Osteoblast (primary cell): ENCODE measurements at places on chromosomes 7 and 10.

DNA sequence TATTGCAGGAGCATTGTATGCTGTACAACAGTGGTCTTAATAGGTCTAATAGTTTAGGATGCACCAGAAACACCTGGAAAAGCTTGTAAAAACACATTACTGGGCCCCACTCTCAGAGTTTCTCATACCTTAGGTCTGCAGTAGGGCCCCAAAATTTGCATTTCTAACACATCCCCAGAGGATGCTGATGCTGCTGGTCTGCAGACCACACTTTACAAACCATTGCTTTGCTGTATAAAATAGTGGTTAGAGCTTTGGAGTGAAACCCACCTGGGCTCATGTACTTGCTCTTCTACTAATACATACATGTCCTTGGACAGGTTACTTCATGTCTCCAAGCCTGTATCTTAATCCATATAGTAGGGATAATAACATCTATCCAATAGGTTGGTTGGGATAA, 279.7 kb downstream of the GRM8 start:
- no peak for DNase-seq

GRCh38 chr10:74123081-74123480, 27.5 kb downstream of the AP3M1 start:
- DNase-seq = no peak

- no peak for DNase-seq
Measured at GRCh38 chr10:31001740-31002139, 29.9 kb downstream of the ZNF438 start.

DNA sequence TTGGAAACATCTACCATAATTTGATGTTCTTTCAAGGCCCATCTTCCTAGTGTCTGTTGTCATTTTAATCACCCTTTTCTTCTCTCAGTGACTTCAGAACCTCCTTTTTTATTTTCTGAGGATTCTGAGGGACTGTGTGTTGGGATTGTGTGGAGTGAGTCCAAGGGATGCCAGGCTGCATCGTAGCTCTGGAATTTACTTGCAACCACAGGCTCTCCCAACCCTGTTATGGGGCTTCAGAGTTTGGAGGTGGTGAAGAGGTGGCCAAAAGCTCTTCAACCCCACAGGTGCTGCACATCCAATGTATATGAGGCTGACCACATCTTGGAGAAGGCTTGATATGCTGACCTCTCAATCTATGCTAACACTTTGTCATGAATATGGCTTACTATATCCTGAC, 79.5 kb upstream of the GPR141 start:
- DNase-seq = no peak

GRCh38 chr7:41777894-41778596, 75.2 kb upstream of the INHBA start:
- DNase-seq = no peak

DNA sequence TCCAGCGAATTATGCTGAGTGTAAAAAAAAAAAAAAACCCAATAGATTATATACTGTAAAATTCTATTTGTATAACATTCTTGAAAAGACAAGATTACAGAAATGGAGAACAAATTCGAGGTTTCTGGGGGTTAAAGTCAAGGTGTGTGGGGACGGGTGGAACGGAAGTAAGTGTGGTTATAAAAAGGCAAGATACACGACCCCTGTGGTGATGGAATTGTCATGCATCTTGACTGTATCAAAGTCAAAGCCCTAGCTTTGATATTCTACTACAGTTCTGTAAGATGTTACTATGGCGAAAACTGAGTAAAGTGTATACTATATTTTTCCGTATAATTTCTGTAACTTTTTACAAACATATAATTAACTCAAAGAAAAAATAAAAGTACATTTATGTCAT, 718.2 kb upstream of the PCDH15 start:
- DNase-seq = no peak

GRCh38 chr7:381211-382042, 91.5 kb downstream of the FOXL3 start:
- DNase-seq = peak; percentile 69

DNA sequence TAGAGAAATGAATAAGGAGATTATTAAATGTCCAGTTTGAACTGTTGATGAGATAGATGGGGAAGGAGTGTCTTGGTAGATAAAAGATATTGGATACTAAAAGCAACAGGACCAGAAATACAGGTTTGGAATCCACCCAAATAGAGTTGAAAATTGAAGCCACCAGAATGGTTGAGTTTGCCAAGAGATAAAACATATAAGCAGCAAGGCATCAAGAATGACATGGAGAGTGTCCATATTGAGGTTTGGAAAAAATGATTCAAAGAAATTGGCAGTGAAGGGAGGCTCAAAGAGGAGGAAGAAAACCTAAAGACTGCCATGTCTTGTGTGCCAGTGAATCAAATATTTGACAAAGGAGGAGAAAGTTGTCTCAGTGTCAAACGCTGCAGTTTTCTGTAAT, 24.2 kb downstream of the CFAP69 start:
- no peak for DNase-seq

- DNase-seq = no peak
Measured at GRCh38 chr10:112362833-112363232, 11.1 kb upstream of the ACSL5 start.

DNA sequence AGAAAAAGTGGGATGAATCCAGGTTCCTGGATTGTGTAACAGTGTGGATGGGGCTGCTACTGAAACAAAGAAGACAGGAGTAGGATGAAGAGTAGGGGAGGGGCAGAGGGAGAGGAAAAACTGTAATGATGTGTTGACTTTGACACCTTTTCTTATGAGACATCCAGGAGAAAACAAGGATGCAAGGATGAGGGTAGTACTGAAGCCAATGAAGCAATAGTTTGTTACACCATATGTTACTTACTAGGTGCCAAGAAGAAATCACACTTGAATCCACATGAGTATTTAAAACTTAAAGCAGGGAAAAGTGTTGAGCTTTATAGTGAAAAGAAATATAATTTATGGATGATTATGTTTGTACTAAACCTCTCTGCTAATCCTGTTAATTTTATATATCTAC, 420.6 kb downstream of the ARL4A start:
- DNase-seq = peak; percentile 81

GRCh38 chr7:103993551-103993950, 4.1 kb upstream of the RELN start:
- no peak for DNase-seq

- DNase-seq = no peak
Measured at GRCh38 chr7:37259319-37259821, 189.3 kb downstream of the ELMO1 start.

DNA sequence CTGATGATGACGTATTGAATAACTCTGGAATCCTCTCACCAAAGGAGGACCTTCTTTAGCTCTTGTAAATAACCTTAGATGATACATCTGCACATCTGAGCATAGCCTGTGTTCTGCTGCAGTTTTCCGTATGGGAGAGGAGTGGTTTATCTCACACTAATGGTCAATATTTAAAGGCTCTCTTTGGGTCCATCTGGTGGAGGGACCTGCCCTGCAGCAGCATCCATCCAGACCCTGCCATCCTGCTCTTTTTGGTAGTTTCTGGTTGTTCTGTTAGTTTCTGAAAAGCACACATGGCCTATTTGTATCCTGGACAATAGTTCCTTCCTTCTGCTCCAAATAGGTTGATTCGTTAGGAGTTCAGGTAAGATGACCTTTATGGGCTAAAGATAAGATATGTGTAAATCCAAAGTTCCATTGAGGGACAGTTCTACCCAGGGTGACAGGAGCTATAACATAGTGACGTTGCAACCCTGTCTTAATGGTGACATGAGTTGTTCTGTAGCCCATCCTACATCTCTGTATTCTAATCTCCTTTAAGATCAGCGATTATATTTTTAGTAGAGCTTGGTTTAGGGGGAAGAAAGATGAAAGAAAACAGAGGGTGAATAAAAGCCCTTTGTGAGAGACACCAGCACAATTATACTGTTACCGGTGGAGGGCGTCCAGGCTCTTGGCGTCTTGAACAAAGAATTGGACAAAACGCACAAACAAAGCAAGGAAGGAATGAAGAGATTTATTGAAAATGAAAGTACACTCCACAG, 60.0 kb upstream of the KLF14 start:
- DNase-seq = no peak

DNA sequence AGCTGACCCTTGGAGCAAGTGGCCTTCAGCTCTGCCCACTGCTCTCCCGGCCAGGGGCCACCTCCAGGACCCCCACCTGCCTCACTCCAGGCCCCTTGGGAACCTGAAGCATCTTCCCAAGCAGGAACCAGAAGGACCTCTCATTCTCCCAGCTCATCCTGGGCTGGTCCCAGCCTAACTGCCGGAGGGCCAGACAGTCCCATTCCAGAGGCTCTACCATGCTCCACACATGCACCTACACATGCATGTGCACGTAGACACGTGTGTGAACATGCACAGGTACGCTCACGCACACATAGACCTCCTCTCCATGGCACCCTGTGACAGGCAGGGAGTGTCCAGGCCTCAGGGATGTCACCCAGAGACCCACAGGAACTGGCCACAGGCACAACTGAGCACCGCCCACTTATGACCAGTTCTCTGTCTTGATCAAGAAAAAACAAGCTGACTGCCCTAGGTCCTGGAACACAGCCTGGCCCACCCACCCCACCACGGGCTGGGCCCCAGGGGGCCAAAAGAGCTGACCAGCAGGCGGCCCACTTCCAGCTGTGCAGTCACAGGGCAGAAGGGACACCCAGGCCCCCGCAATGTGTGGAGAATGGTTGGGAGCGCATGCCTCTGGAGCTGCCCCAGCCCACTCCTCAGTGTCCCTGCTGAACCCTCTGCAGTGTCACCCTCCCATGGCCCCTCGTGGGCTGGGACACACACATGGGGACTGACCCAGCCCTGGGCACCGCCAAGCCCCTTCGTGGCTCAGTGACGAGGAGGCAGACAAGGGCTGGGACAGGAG, 43.4 kb downstream of the CAMK2B start:
- peak; percentile 93 for DNase-seq

DNA sequence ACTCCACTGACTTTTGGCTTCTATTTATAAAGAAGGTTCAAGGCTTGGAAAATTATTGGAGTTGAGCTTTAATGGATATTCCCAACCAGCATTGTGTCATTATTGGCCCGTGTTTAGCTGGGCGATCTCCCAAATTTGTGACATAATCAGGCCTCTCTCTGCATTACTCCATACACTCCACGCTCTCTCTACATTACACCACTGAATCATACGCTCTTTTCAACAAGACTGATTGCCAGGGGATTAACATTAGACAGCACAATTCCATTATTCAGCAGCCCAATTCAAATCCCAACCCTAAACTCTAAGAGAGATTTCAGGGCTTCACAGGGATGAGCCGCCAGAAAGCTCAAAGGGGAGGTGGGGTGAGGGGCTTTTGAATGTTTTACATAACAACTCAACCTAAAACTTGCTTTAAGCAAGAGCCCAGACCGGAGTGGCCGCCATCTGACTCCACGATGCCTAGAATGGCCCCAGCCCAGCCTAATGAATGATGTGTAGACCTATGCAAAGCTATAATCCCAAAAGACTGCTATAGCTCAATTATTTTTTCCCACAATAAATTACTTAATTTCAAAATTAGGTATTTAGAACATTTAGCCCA, 61.8 kb downstream of the FGFR2 start:
- DNase-seq = no peak

DNA sequence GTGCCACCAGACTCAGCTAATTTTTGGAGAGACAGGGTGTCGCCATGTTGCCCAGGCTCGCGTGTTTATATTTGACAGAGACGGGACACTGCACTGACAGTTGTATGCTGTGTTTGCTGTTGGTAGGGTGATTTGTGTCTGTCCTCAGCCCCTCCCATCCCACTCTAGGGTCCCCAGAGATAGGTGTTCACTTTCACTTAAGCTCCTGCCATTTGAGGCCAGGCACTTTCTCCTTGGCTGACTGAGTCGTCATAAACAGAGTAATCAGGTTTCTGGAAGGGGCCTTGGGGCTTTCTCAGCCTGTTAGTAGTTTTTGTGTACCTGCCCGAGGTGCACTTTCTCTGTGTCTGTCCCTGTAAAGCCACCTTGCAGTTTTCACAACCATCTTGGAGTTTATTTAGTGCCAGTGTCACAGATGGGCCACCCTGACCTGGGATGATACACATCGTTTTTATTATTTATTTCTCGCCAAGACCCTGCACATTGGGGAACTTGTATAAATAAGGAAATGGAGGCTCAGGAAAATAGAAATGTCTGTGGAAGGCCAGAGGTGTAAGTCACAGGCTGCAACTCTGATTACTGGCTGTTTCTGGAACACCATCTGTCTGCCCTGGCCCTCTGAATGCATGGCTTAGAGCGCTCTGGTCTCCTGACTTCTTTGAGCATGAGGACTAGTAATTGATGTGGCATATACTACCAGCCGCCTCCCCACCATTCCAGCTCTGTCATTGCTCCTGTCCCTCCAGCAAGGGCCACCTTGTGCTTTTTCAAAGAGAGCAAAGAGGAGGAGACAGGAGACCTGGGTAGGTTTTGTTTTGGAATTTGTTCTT, 81.9 kb upstream of the PDCD4 start:
- no peak for DNase-seq

- no peak for DNase-seq
Measured at GRCh38 chr10:106147021-106147420, 1017.5 kb downstream of the SORCS1 start.

GRCh38 chr7:41470081-41470480, 232.8 kb downstream of the INHBA start:
- DNase-seq = no peak

DNA sequence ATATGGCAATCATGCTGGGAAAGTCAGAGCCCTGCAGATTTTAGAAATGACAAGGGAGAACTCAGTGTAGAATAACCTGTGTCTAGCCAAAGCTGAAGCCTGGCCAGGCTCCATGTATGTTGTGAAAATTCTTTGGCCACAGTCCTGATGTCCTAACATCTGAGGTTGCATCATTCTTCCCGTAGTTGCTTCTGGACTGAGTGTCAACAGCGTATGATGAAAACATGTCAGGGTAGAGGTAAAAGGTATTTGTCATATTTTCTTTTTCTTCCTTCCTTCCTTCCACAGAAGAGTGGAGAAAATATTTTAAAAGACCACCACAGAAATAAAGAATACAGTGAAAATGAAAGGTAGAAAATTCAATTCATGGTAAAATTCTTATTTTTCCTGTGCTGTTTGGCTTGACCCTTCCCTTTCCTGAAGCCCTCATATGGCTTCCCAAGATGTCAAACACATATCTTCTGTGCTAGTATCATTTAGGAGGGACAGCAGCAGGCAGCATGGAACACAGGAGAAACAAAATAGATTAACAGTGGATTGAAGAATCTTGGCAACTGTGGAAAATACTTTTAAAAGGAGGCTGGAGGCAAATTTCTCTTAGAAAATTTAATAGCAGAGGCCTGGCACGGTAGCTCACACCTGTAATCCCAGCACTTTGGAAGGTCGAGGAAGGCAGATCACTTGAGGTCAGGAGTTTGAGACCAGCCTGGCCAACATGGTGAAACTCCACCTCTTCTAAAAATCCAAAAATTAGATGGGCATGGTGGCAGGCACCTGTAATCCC, 18.9 kb upstream of the NRBF2 start:
- no peak for DNase-seq

- DNase-seq = no peak
Measured at GRCh38 chr10:99487125-99487807, 45.5 kb upstream of the NKX2-3 start.

DNA sequence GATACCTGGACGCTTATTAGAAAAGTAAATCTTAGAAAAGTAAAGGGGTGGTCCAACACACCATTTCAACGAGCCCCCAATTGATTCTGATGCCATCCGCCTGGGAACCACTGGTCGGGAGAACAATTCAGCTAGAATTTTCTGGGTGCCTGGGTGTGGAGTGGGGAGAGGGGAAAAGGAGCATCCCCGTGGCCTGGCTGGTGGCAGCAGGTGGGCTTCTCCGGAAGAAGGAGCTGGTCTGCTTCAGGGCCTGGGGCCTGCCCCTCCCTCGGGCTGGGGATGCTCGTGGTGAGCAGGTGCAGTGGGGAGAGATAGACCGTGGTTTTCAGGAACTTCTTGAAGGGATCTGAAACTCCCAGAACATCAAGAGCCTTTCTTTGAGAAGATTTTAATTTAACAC, 39.9 kb upstream of the DUSP5 start:
- no peak for DNase-seq

GRCh38 chr7:108285003-108285368, 154.8 kb upstream of the LAMB4 start:
- DNase-seq = no peak
